ENCODE measurements at places on chromosomes 6 and 20.

DNA sequence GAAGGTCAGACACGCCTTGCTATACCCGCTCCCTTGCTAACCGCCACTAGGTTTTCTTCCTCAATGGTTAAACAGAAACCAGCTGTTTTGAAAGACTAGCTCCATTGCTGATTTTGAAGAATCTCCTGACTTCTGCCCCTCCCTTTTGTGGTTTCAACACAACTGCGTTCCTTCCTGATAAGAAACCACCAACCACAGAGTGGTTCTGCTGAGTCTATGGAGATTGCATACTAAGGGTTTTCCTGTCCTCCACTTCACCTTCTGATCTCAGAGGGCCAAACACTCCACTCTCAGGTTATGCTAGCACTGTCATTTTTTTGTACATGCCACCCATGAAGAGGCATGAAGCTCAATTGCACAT lies 207.9 kb downstream of the MYLK4 start:
- DNase-seq, result no peak

DNA sequence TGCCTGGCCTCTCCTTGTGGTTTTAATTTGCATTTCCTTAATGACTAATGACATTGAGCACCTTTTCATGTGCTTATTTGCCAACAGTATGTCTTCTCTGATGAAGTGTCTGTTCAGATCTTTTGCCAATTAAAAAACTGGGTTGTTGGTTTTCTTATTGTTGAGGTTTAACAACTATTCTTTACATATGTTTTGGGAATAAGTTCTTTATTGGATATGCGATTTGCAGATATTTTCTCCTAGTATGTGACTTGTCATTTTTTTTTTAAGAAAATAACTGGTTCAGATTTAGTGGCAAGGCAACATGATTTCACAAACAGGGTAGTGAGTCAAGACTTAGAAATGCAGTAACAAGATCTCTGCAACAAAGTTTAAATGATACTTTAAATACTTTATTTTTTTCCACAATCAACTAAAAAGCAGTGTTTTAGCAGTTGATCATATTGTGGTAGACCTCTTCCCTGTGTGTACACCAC lies 67.8 kb downstream of the TIAM2 start:
- no peak for DNase-seq

DNA sequence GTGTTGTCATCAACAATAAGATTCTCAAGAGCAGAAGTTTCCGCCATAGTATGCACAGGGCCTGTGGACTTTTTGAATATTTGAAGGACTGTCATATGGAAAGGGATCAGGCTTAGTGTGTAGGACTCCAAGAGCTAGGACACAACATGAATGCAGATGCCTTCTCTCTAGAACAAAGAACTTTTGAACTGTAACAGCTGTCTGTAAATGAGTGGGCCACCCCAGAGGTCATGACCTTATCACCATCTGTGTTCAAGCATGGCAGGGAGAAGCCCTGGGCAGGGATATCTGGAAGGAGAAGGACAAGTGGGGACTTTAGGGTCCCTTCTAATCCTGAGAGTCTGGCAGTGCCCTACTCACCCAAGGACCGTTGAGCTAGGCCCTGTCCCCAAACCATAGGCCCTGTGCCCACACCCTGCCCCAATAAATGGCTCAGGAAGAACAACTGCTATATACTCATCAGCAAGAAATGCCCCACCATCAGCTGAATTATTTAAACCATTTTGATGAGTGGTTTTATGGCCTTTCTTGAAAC lies 70.6 kb downstream of the MTHFD1L start:
- no peak for DNase-seq

- no peak for DNase-seq
These were observed 71.9 kb upstream of the CNR1 start for GRCh38 chr6:88238065-88238464.

- DNase-seq, result no peak
These were observed 15.6 kb downstream of the KCNS1 start for GRCh38 chr20:45085289-45085688.

GRCh38 chr6:66321017-66321416 lies 614.0 kb upstream of the EYS start:
- no peak for DNase-seq

- no peak for DNase-seq
These were observed 9.8 kb downstream of the DUSP15 start for GRCh38 chr20:31860390-31861134.

- DNase-seq, result no peak
These were observed 149.4 kb downstream of the DHX35 start for GRCh38 chr20:39111359-39112177.

- DNase-seq, result no peak
These were observed 30.4 kb downstream of the TRMT6 start for GRCh38 chr20:5919626-5920544.

DNA sequence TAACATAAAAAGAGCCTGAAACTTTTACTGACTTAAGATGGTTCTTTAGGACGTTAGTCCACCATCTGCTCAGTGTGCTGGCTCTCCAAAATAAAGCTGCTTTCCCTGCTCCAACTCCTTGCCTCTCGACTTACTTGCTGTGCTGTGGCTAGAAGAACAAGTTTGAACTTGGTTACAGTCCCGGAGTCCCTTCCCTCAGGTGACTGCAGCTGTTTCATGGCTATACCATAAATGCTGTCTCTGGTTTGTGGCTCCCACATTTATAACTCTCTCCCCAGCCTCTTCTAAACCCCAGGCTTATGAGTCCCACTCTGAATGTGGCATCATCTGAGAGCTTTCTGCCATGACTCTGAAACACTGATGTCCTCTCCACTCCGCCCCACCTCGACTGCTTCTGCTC lies 306.4 kb upstream of the PRND start:
- no peak for DNase-seq

- DNase-seq, result no peak
These were observed 20.4 kb downstream of the DSTN start for GRCh38 chr20:17590245-17590644.

Data from stimulated activated CD8-positive, alpha-beta memory T cell treated with anti-CD3 and anti-CD28 coated beads, Interleukin-7, amount 100 ng/mL, for 1 hour (primary cell).